ENCODE measurements at places on chromosomes 3 and 15. TPM values are rescaled to one million over a fixed set of nuclear protein-coding genes. Genes with fewer than 3 reads are reported as not detected.

Gene CADPS
- 4.0 TPM for polyA plus RNA-seq

Gene C3orf49
- polyA plus RNA-seq, result 0.55 TPM

Gene DENND4A
- 10.3 TPM for polyA plus RNA-seq

Gene MESP2
- 0.48 TPM for polyA plus RNA-seq

Gene RBSN
- 23.9 TPM for polyA plus RNA-seq
